Nephron progenitor cell (in vitro differentiated cells): ENCODE measurements at places on chromosomes 4 and X.
A peak's percentile ranks its signal among the peaks of the same experiment; 100 is the strongest.

DNA sequence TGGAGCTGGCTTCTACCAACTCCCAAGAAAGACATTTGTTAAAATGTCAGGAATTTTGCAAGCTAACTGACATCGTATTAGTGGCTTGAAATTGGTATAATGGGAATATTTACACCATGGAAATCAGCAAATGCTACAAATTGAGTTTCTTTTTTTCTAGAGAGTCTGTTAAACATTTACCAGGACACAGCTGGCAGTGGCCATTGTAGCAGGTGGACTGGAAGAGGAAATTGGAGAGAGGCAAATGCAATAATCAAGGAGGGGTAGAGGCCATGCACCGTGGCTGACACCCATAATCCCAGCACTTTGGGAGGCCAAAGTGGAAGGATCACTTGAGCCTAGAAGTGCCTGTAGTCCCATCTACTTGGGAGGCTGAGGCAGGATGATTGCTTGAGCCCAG lies 32.9 kb upstream of the TSR2 start:
- no peak for DNase-seq

DNA sequence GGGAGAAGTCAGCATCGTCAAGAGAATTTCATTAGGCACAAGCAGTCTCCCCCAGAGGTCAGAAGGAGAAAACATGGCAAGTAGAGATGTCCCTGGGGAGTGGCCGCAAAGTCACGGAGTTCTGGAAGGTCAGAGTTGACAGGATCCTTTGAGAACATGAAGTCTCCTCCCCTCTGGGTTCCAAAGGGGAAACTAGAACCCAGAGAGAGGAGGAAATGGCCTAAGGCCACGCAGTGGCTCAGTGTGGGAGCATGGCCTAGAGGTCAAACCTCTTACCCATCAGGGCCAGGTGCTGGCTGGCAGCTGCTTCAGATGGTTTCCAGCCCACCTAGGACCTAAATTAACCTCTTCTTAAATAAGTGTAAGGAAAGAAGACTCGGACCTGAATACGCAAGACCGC lies 884 bp downstream of the IDH3G start:
- no peak for DNase-seq

DNA sequence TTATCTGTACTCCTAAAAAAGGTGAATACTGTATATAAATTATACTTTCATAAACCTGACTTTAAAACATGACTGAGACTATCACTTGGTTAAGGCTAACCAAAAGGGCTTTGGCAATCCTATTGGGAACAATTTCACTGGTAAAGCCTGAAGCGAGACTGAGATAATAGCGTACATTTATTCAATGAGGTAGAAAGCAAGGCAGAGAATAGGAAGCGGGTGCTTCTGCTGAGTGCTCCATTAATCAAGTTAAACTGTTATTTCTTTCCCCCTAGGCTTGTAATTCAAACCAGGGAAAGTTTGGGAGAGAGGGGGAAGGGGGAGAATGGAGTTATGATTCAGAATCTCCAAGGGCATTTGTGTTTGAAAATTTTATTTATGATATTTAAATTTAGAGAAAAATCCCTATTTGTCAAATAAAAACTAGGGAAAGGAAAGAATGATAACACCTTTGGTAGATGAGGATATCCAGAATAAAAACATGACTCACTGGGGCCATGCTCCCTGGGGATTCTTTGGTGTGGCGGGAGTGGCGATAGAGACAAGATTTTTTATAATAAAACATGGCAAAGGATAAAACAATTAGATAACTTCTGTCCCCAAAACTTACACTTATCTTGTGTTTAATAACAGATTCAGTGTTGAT lies 34.6 kb upstream of the SORBS2 start:
- no peak for DNase-seq

- peak; percentile 52 for DNase-seq
These were observed 26.7 kb upstream of the FGFR3 start for GRCh38 chr4:1766106-1767060.

- no peak for DNase-seq
These were observed 36.6 kb upstream of the SPARCL1 start for GRCh38 chr4:87565746-87566145.

GRCh38 chr4:184475096-184475461 lies 729 bp upstream of the IRF2 start:
- DNase-seq = peak; percentile 30

GRCh38 chr4:128512161-128512560 lies 224.5 kb upstream of the PGRMC2 start:
- no peak for DNase-seq

DNA sequence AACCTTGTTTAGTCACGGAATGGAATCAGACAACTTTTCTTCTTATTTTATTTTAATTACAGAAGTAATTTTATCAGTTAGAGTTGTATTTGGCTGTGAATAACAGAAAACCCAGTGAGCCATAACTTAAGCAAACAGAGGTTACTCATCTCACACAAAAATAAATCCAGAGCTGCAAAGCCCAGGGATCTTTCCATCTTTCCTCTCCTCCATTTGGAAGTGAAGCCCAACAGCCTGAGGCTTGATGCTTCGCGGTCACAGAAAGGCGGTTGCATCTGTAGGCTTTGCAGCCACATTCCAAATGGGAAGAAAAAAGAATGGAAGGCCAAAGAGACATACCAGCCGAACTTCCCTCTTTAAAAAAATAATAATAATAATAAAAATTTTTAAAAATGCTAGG lies 22.6 kb downstream of the CHRNA9 start:
- no peak for DNase-seq

DNA sequence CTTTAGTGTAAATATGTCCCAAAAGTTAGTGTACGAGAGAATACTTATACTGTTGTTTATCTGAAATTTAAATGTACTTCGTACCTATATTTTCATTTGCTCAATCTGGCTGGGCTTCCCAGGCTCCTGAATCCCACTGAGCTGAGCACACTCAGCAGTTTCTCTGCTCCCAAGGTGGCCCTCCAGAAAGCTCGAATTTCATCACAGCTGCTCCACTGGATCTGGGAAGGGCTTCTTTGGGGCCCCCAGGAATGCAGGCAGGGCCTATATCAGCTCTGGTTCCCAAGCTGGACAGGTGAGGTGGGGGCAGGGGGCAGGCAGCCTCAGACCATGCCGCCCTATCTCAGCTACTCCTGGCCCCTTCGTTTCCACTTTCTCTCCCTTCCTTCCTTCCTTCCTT lies 1.5 kb upstream of the FATE1 start:
- DNase-seq = no peak

GRCh38 chrX:75303795-75304194 lies 29.9 kb downstream of the UPRT start:
- DNase-seq = no peak

- no peak for DNase-seq
These were observed 56.6 kb upstream of the LHFPL1 start for GRCh38 chrX:112736310-112736709.

DNA sequence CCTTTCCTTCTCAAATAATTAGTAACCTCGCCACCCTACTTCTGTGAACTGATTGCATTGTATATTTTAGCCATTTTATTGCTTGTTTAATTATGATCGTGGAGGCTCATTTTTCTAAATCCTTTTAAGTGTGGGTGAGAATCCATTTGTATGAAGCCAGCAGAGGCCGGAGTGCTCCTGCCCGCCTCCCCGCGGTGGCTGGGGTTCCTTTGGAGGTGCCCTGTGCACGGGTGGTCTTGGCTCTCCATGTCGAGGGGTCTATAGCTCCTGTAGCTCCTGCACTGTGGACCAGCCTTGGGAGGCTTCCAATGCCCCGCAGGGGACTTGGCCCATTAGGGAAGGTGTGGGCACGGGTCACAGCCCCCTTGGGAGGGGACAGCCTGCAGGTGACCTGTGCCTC lies 15.0 kb downstream of the UVSSA start:
- DNase-seq = no peak

DNA sequence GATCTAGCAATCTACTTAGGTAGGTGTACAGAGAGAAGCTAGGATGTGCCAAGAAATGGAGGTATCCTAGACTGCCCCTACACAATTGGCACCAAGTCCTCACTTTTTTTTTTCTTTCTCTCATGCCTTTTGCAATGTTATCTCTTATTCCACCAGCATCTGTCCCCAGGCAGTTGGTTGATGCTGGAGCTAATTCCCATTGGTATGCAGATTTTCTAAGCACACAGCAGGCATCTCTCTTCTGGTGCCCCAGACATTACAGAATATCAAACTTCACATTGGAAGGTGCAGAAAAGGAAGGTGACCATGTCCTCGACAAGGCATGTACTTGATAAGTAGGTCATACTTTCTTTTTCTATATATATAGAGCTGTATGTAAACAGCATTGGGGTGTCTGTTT lies 21.6 kb downstream of the LUZP4 start:
- DNase-seq = no peak

DNA sequence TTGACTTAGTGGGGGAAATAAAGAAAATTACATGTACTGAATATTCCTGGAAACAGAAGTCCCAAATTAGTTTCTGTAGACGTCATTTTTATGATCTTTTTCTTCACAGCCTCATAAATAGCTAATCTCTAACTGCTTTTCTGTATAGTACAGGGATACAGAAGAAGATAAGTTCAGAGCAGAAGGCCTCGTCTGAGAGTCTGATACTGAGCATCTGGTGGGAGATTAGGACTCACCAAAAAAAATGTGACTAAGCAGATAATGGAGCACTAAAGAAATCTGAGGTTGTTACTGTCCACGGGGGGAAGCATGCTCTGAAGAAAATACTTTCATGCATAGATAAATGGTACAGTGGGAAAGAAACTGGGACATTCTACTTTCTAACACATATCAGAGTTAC lies 115.3 kb upstream of the TRPC5 start:
- no peak for DNase-seq

DNA sequence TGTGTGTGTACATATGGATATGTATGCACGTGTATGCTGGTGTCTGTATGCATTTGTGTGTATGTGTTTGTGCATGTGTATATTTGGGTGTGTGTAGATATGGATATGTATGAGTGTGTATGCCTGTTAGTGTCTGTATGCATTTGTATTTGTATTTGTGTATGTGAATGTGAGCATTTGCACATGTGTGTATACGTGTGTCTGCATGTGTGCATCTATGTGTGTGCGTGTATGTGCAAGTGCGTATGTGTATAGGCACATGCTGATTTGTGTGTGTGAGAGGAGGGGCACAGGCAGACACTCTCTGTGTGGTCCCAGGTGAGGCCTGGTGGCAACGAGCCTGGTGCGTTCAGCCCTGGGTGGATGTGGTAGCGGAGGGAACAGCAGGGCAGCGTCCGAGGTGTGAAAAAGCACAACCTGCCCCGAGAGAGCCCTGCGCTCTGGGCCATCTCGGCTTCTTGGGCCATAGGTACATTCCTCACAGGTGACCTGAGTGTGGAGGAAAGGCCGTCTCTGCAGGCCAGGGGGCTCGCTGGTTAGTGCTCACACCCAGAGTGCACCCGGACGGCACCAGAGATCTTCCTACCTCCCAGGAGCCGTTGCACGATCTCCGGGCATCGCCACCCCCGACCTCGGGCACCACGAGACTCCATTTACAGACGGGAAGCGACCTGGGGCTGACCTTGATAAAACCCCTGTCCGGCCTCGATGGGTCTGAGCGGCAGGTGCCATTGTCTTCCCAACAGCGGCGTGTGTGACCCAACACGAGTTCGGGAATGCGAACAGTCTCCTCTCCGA lies 45.0 kb downstream of the ASMT start:
- DNase-seq = no peak

- DNase-seq = no peak
These were observed 112.5 kb downstream of the RASGEF1B start for GRCh38 chr4:81359207-81359606.

DNA sequence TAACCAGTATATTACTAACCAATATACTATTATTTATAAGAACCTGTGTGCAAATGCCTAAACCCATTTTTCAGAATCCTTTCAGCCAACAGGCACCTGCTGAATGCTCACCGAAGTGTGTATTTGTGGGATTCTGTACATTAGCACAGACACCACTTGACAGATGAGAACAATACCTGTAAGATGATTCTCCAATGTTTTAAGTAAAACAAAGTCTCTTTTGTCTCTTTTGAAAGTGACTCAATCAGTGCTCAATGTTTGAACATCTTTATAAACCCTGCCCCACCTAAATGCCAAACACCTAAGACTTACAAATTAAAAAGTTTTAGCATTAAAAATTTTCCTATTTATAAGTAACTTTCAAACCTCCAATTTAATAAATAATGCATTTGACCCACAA lies 763 bp downstream of the ASB9 start:
- no peak for DNase-seq
